GM18507 (cell line): ENCODE measurements at places on chromosomes 13 and 19.

- no peak for DNase-seq
Measured at GRCh38 chr19:19538061-19538784, at the start of gene CILP2. TSS of gene CILP2 (plus strand) at chr19:19538265. CDS start at chr19:19538350, 85 bp downstream.

DNA sequence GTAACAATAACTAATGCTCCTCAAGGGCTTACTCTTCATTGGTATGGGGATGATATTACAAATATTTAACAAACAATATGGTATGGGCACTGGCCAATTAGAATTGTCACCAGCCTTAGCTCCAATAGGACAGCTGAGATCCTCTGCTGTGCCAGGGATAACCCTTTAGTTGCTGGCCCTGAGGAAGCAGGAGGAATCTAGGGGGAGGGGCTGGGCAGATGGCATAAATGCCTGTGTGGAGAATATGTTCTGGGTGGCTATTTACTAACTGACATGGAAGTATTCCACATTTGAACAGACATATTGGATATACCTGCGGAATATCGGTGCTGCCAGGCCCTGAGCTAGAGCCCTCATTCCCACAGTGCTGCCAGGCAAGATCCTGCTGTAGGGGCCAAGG, 16.6 kb upstream of the LRCH1 start:
- DNase-seq: no peak

- no peak for DNase-seq
Measured at GRCh38 chr13:35292329-35292728, 184.2 kb downstream of the MAB21L1 start.

DNA sequence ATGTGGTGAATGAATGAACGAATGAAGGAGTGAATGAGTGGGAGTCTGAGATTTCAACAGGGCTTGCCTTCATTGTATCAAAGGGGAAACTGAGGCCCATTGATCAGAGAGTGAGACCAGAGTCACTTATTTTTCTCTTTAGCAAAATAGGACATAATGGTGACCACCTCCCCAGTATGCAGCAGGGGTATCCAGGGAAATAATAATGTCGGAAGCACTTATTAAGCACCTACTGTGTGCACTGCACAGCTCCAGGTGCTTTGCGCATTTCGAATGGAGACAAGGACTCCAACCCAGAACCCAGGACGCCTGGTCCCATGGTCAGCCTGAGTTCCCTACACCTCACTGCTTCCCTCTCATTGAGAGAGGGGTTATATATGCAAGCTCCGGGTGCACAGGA, 26.8 kb upstream of the SEMA6B start:
- DNase-seq: no peak

GRCh38 chr13:53848366-53848961, 819.9 kb downstream of the OLFM4 start:
- DNase-seq: no peak

GRCh38 chr19:49497047-49497788, 984 bp downstream of the RPS11 start:
- no peak for DNase-seq

- peak; percentile 29 for DNase-seq
Measured at GRCh38 chr19:41753159-41753558, 2.2 kb upstream of the CEACAM6 start.

DNA sequence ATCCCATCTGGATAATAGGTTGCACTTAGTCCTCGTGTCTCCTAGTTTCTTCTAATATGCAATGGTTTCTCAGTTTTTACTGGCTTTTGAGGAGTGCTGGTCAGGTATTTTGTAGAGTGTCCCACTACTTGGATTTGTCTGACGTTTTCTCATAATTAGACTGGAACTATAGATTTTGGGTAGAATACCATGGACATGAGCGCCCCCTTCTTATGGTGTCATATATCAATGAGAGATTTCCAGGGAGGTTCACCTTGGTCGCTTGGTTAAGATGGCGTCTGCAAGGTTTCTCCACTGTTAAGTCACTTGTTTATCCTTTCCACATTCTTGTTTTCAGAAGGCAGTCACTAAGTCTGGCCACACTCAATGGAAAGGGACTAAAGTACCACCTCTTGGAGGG, 6.7 kb downstream of the SOHLH2 start:
- DNase-seq: no peak

DNA sequence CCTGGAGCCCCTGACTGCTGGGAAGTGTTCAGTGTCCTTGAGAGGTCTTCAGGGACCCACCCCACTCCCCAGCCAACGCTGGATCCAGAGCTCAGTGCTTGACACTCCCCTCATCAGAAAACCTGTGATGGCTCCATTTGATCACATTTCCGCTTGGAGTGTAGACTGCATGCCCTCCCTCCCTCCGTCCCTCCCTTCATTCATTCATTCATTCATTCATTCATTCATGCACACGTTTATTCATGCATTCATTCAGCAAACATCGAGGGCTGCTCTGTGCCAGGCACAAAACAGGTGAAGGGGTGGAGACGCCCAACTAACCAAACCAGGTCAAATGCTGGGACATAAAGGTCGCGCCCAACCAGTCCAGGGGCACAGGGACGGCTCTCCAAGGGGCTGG, 13.7 kb downstream of the PGLS start:
- no peak for DNase-seq

DNA sequence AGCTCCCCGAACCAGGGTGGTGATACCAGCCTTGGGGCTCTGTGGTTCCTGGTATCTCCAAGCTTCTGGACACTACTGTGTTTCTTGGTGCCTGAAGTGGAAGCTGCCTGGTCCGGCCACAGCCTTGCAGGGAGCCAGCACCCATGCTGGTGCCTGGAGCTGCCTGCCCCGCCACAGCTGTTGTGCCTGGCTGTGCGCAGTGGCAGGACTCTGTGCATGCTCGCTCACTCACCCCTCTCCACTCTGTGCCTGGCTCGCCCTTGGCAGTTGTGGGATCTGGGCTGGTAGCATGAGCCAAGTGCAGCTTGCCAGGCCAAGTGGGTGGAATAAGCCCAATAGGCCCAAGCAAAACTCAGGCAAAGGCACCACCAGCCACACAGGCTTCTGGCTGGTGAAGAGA, 1225.3 kb downstream of the SLITRK5 start:
- DNase-seq: no peak

- DNase-seq: no peak
Measured at GRCh38 chr19:50542943-50543342, 25.3 kb downstream of the LRRC4B start.

DNA sequence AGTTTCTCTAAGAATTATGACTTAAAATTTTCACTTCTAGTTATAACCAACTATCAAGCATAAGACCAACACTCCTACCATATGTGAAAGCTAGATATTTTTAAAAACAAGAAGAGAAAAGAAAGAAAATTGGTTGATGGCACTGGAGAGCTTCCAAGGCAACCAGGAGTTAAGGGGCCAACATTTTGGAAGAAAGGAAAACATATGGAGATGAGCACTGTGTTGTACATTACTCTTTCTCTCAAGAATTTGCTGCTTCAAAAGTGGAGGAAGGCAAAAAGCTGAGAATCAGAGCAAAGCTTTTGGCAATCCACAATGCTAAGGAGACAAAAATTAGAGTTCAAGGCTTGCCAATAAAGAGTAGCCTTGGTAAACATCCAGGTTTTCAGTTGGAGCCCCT, 446.2 kb downstream of the ITGBL1 start:
- DNase-seq: no peak

- DNase-seq: no peak
Measured at GRCh38 chr13:89846926-89847585, 1500.4 kb upstream of the MIR17HG start.

- DNase-seq: no peak
Measured at GRCh38 chr13:45101327-45102018, 18.8 kb upstream of the GTF2F2 start.

DNA sequence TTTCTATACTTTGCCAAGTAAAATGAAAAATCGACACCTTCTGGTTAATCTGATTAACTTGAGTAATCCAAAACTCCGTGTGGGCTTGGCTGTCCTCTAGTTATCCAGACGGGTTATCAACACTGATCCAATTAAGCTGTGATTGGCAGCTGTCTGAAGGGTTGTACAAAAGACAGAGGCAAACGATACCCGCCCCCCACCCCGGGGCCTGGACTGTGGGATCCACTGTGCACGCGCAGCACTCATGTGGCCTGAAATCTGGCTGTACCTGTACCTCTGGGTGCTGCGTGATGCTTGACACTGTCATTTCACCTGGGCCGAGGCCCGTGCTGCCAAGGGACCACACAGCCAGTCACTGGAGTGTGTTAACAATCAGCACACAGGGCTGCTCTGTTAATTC, 53.5 kb downstream of the COL4A2 start:
- DNase-seq: no peak

DNA sequence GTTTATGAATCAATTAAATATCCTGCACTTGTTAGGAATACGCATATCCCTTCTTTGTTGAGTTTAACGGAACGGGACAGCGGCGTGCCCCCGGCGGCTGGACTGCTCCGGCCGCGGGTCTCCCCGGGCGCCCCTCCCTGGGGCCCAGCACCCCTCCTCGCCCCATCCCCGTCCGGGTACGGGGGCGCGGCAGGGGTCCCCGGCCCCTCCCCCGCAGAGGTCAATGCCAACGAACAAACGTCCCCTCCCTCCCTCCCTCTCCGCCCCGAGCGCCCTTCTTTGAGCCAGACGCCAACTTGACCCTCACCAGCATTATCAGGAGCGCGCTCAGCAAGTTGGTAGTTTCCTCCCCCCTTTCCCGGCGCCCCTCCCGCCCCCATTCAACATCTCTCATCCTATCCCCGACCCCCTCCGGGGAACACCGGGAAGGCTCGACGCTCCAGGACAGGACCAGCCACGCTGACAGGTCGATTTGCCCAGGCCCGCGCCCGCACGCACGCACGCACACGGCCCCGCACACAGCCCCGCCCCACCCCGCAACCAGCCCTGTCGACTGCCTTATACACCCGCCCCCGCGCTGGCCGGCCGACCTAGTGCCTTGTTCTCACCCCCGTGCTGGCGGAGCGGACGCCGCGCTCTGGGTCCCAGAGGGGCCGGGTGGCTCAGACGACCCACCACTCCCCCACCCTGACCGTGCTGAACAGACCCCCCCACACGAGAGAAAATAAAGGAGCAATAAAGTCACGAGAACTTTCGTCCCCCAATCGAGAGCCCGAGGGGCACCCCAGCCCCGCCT, 5.0 kb downstream of the LYL1 start:
- DNase-seq: no peak

DNA sequence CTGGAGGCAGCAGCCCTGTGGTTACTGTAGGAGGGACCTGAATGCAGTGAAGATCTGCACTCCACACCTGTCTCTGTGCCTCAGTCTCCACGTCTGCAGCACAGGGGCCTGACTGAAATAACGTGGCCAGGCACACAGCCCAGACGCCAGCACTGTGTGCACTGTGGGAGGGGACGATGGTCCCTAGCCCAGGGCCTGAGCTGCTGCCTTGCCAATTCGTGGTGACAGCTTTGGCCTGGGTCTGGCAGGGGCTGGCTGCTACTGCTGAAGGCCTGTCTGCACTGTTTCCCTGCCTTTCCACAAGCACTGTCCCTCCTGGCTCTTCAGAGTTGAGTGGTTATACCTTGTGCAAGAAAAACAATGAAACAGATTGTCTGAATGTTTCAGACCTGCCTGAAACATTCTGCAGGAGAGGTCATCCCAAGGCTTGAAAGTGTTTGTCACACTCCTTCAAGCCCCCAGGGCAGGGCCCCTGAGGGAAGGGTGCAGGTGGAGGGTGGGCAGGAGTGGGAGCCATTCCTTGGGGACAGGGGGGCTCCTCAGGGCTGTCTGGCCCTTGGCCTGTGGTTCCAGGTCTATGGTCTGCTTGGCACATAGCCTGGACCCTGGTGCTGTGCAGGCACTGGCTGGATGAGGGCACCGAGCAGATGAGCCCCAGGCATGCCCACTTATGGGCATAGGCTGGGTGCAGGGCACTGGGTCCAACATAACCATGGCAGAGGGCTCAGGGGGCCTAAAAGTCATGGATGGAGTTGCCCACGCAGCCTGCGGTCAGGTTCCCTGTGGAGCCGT, 38.7 kb upstream of the LDLR start:
- DNase-seq: no peak

DNA sequence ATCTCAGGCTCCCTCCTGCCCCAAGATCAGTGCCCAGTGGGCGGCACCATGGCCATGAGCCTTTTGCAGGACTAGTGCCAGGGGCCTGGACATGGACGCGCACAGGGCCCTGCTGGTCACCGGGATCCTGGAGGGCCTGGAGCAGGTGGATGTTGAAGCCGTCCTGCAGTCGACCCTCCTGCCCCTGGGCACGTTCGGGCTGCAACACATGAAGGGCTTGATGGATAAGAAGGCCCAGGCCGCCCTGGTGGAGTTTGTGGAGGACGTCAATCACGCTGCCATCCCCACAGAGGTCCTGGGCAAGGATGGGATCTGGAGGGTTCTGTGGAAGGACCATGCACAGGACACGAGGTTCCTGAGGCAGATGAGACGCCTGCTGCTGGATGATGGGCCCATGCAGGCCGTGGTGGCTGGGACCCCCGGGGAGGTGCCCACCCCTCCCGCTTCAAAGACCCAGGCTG, 38.0 kb upstream of the PNMA8B start:
- DNase-seq: no peak

DNA sequence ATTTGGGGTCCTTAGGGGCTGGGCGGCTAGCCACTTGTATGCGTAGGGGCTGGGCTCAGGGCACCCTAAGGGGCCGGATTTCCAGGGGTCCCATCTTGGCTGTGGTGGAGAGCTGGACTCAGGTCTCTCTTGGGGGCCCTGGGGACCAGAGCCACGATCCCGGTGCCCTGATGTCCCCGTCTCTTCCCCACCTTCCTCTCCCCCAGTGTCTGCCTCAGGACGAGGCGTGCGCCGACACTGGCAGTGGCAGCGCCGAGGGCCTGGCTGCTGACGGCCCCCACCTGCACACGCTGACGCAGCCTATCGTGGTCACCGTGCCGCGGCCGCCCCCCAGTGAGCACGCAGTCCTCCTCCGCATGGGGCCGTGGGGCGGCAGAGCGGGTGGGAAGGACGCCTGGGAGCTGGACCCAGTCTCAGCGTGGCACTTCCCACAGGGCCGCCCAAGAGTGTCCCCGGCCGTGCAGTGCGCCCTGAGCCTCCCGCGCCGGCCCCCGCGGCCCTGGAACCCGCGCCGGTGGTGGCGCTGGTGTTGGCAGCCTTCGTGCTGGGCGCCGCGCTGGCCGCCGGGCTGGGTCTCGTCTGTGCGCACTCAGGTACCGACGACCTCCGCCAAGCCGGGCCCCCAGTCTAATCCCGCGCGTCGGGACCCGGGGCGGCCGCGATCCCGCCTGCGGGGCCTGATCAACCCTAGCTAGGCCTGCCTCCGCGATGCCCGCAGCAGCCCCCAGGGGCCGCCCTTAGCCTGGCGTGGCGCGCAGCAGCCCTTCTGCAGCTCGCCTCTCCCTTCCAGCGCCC, 2.7 kb upstream of the SNAPC2 start:
- no peak for DNase-seq

GRCh38 chr19:33798681-33799111, 2.0 kb downstream of the KCTD15 start:
- DNase-seq: no peak

DNA sequence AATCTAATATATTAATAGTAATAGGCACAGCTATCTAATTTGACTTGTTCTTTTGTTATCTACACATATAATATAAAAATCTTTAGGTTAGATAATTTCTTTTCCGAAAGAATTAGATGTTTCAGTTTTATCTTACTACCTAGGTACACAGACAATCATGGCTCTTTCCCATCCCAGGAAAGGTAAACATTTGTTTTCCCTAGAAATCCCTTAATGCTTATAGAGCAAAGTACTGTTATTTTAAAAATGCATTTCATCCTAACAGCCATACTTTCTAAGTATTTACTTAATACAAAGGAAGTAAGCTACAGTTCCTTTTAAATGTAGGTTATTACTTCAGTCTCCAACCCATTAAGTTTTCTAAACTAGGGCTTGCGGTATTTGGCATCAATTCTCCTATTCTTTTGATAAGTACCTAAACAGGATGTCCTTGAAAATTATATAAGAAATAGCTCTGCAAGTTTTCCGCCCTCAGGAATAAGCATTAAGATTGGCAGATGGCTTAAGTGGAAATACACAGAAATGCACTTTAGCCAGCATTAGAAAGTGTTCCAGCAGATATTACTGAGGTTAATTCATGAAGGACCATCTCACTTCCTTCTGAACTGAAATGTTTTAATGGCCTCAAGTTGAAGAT, 616.2 kb upstream of the SPRY2 start:
- no peak for DNase-seq
